ENCODE measurements at places on chromosomes 16 and 17.

GRCh38 chr16:79600638-79601091, at the start of gene MAF:
Gene MAF, minus strand, starts transcription at chr16:79600737. Its CDS starts 835 bp downstream, at chr16:79599902.
- DNase-seq, result peak; percentile 76

- no peak for DNase-seq
Measured at GRCh38 chr16:651844-652243, 2.7 kb downstream of the WDR90 start.

GRCh38 chr16:76483307-76483909, 206.2 kb downstream of the CNTNAP4 start:
- no peak for DNase-seq

- peak; percentile 60 for DNase-seq
Measured at GRCh38 chr16:27154705-27155521, 48.4 kb upstream of the KDM8 start.

DNA sequence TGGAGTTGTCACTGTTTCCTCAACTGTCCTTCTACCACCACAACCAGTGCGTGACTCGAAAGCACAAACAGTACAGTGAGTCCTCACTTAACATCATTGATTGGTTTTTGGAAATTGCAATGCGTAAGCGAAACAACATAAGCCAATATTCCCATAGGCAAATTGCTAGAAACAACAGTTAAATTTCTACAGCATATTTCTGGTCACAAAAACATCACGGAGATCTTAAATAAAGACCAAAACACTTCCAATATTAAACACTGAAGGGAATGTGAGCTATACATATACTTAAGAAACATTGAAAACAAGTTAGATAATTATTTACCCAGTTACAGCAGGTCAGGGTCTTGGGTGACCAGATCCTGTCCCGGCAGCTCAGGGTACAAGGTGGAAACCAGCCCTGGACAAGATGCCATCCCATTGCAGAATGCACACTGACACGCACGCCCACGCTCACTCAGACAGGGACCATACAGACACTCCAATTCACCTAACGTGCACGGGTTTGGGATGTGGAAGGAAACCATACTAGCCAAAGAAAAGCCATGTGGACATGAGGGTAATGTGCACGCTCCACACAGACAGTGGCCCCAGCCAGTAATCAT, 4.7 kb downstream of the SLC13A5 start:
- no peak for DNase-seq

- no peak for DNase-seq
Measured at GRCh38 chr16:87700406-87701077, 65.2 kb downstream of the KLHDC4 start.

GRCh38 chr17:38561416-38562214, 44.1 kb downstream of the SRCIN1 start:
- no peak for DNase-seq

DNA sequence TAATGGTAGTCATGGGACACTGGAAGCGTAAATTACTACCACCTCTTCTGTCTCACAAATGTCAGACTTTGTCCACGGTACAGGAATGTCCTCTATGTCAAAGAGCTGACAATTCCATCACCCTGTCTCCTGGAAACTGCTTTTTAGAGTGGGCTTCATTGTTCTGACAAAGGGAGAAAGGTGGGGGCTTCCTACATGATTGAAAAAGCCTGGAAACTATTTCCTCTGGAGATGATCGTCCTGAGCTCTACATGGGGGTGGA, 53.1 kb downstream of the VAT1L start:
- DNase-seq, result no peak

DNA sequence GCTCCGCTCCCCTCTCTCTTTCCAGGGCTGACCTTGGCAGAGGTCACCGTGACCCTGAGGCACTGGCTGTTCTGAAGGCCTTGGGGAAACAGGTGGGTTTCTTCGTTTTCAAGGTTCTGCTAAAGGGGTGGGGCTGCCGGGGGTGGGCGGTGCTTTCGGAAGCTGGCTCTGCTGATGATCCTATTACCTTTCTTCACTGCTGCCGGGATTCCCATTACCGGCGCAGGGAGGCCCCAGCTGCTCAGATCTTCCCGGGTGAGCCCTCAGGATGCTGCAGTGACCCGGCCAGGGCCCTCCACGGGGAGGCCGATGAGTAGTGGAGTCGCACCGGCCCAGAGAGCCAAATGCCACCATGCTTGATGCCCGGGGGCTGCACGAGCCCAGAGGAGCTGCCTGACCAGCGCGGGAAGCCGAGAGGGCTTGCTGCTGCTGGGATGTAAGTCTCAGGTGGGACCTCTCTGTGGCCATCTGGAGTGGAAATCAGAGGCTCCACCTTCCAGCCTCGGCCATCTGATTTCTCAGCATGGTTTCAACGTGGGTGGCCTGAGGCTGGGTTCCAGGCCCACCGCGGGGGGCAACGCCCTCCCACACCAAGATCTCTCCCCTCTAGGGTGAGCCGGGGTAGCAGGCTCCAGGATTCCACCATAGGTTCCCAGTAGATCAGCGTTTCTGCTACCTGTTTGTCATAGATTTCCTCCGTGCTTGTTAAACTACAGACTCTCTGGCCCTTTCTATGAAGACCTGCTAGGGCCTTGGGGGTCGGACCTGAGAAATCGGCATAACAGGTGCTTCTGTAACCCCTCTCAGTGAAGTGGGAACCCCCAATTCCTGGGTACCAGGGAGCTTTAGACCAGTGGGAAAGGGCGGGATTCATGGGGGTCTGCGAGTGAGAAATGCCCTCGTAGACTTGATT, 21.6 kb upstream of the ADCY7 start:
- DNase-seq, result no peak

DNA sequence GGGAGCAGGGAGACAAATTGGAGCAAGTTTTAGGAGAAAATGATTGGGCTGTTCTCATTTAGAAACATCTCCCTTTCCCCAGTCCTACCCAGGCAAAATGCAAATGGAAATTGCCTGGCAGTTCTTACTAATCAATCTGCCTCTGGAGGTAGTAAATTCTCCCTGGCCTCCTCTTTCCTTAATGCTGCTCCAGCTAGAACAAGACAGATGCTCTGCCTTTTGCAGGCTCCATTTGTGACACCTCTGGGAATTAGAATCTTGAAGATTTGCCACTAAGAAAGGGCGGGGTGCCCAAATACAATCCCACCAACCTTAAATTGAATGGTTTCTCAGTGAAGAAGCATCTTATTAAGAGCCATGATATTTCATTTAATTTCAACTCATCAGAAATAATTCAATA, 377.7 kb upstream of the CDH11 start:
- no peak for DNase-seq

DNA sequence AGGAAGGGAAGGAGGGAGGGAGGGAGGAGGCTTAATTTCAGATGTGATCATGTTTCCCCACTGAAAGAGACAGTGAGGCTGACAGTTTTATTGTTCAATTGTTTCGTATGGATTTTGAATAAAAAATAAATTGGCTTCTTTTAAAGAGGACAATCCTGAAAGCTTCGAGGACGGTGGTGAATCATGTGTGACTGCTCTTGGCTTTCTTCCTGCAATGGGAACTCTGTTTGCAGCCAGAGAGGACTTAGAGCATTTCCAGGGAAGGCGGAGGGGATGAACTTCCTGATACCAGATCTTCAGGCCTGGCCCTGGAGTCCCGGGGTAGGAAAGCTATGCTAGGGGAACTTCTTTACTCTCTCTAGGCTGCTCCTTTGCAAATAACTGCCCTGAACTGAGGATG, 72.8 kb upstream of the C16orf82 start:
- DNase-seq, result no peak

- DNase-seq, result peak; percentile 72
Measured at GRCh38 chr17:57671667-57672632, 73.1 kb downstream of the CCDC182 start.

DNA sequence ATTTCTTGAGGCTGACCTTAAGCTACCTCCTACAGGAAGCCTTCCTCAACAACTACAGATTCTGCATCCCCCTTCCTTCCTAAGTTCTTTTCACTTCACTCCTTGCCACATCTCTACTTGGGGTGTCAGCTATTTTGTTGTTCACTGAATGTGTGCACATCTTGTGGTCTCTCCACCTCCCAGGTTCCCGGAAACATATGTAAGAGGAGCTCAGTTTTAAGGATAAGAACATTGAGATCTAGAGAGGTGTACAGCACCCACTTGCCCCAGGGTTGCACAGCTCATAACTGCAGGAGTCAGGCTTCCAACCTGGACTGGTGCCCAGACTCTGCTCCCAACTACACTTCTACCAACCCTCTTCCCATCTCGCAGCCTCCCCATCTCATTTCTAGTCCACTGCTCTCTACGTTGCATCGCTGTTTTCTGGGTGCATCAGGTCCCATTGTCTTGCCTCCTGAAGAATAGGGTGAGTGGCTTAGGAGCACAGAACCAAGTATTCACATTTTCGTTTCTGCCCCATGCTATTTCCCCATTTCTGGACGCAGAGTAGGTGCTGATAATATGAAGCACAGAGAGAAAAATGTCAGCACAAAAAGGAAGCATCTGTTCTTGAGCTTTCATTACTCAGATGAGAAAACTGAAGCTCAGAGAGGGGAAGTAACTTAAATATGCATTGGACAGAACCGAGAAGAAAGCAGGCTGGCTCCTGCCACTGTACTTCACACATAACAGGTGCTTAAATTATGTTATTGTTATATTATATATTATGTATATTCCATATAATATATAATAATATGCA, 292.0 kb upstream of the CCL2 start:
- DNase-seq, result no peak

DNA sequence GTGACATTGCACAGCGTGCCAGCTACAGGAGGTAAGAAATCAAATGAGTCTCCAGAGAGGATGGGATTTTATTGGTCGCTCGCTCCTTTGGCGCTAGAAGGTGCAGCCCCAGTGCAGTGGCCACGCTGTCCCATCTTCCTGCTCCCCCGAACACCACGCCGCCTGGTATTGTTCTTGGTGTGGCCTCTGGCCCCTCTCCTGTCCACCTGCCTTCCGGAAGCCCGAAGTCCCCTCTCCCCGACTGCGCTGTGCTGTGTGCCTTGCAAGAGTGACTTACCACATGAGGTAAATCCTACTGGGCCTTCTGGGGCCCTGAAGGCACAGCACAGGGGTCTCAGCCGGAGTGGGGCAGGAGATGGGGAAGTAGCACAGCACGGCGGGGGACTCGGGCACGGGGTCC, 58.2 kb downstream of the MARCHF10 start:
- no peak for DNase-seq

- DNase-seq, result no peak
Measured at GRCh38 chr17:2897605-2898004, 101.4 kb downstream of the RAP1GAP2 start.

GRCh38 chr17:35906191-35906925, 24.2 kb downstream of the RDM1 start:
- no peak for DNase-seq

GRCh38 chr17:39335704-39336223, 65.7 kb downstream of the FBXL20 start:
- DNase-seq, result peak; percentile 88

DNA sequence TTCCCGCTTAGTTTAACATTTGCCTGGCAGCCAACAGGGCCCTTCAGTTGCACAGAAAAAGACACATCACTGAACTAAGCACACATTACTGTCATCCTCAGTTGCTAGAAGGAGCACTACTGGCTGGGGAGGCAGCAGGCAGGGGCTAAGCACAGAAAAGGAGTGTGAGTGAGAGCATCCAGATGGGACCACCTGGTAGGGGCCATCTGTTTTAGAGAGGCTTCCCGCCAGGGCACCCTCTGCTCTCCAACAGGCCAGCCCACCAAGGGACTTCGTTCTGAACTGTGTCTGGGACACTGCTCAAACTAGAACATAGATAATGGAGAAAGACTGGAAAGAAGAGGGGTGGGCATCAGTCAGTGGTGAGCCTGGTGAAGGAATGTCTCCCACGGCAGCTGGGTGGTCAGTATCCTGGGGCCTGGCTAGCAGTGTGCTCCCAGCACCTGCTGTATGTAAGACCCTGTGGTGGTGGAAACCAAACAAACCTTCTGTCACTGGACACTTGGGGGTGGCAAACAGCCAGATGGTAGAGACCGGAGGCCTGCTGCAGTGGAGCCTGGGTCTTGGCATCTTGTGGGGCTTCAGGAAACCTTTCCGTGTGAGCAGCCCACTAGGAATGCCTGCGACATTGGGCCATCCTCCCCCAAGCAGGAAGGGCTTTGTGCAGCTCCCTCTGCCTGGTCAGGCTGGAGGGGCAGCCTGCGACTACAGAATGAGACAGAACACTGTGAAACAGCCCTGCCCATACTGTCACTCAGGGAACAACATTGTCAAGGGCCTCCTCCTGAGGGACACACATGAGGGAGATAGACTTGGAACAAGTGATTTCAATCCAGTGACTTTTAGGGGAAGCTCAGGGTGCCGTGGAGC, 12.8 kb upstream of the RANGRF start:
- DNase-seq, result no peak

GRCh38 chr16:69754469-69755310, at the start of gene NOB1:
Gene NOB1, minus strand, starts transcription at chr16:69754926. Its CDS starts 16 bp downstream, at chr16:69754910.
- peak; percentile 98 for DNase-seq

- DNase-seq, result no peak
Measured at GRCh38 chr16:56202036-56202435, 10.7 kb downstream of the GNAO1 start.

GRCh38 chr16:66318505-66318904, 48.0 kb upstream of the CDH5 start:
- no peak for DNase-seq

- no peak for DNase-seq
Measured at GRCh38 chr17:247767-248166, 66.3 kb upstream of the DOC2B start.

DNA sequence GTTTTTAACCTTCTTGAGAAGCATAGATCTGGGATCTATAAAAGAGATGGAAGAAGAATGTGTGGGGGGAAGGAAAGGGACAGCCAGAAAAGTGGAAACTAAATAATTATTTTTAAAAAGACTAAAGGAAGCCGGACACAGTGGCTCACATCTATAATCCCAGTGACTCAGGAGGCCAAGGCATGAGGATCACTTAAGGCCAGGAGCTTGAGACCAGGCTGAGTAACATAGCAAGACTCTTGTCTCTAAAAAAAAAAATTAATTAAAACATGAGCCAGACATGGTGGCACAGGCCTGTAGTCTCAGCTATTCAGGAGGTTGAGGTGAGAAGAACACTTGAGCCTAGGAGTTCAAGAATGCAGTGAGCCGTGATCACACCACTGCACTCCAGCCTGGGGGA, 335.1 kb downstream of the GRIN2A start:
- no peak for DNase-seq

Data from KBM-7 (cell line).